ENCODE measurements at places on chromosomes 1 and 21.

- DNase-seq, result no peak
These were observed 465 bp downstream of the HUNK start for GRCh38 chr21:31873275-31873695.

DNA sequence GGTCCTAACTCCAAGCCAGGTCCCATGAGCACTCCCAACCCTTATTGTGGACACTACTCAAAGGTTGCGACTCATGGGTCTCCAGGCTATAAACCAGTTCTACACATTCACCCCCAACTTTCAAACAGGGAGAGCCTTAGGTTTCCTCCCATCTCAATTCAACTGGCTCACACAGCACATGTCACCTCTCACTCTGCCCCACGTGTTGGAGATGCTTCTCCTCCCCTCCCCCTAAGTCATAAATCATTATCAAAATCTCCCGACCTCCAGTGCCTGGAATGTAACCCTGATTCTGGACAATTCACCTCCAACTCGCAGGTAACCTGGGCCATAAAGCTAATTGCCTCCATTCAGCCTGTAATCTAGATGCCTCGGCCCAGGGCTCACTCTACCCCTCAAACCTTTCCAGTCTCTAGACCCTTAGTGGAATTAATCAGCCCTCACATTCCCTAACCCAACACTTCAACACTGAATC lies 595 bp downstream of the AK2 start:
- DNase-seq, result no peak

DNA sequence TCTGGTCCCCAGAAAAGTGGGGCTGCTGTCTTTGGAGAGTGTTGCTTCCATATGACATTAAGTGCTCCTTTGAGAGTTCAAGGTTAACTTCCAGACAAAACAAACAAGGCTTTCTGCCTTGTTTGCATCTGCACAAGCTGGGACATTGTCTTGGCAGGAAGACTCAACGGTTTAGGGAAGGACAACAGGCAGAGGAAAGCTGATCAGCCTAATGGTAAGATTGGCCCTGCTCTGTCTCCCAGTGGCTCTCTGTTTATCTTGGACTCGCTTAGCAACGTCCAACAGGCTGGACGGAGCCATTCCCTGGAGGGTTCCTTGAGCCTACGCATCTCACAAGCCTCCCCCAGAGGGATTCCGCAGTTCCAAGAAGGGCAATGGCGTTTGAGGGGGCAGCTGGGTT lies 62.2 kb upstream of the SLC44A3 start:
- DNase-seq, result peak; percentile 2

DNA sequence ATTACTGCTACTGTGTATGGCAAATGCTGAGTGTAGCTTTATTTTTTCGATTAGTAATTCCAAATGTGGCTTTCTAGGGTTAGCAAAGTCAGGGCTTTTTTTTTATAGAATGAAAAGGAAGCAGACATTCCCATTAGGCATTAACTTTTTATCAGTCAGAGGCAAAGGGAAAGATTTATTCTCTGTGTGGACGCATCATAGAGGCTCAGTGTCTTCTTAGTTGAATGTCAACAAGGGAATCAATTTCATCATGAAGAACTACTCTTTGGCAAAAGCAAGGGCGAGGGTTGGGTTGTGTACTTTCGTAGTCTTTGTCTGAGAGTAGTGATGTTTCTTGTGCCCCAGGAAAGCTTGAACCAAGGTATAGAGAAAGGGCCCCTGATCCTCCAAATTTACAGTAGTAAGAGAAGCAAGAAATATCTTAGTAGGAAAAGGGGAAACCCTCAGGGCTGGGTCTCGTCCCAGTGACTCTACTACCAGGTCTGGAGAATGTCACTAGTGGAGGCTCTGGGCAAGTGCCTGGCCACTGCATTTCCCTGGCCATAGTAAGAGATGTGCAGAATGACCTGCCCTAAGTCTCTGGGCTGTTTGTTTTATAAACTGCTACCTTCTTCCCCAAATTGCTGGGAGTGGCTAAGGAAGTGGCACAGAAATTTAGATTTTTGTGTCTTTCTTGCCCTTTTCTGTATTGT lies 30.0 kb upstream of the MACF1 start:
- DNase-seq, result no peak

- no peak for DNase-seq
These were observed 308.8 kb downstream of the AJAP1 start for GRCh38 chr1:4963251-4963650.

GRCh38 chr1:246291127-246291526 lies 216.0 kb downstream of the SMYD3 start:
- DNase-seq, result no peak

DNA sequence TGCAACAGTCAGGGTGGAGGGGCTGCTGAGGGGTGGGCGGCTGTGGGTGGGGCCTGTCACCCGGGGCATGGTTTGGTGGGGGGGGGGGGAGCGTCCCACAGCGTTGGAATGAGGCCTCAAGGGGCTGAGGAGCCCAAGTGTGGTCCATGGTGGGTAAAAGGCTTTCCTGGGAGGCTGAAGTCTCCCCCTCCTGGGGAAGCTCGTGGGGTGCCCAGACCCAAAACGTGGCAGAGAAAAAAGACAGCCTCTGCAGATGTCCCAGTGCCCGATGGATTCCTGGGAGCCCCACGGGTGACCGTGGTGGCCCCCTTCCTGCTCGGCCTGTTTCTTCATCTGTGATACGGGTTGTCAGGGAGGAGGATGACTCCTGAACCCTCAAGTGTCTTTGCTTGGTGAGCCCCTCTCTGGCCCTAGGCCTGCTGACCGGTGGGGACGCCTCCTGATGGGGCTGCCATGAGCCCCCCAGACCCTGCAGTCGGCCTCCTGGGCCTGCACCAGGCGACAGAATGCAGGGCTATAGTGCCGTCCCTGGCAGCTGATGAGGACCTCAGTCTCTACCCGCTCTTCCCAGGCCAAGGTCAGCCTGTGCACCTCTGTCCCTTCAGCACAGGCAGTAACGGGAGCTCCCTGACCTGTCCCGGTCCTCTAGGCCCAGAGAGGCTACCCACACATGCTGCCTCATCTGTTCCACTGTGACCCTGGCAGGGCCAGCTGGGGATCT lies 1.1 kb downstream of the OBSCN start:
- no peak for DNase-seq

GRCh38 chr21:42527127-42527488 lies 13.5 kb downstream of the SLC37A1 start:
- no peak for DNase-seq

DNA sequence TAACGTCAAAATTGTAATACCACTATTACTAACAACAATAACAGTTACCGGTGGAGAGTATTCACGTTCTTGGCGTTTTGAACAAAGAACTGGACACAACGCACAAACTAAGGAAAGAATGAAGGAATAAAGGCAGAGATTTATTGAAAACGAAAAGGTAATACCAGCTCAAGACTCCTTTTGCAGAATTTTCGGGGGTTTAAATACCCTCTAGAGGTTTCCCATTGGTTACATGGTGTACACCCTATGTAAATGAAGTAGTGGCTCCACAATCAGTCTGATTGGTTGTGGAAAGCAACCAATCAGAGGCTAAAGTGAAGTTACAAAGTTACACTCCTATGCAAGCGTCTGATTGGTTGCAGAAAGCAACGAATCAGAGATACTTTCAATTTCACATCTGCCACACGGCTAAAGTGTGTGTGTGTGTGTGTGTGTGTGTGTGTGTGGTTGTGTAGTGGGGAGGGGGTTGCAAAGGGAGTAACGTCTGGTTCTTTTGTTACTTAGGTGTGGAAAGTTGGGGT lies 1.1 kb upstream of the GTF2B start:
- peak; percentile 51 for DNase-seq

DNA sequence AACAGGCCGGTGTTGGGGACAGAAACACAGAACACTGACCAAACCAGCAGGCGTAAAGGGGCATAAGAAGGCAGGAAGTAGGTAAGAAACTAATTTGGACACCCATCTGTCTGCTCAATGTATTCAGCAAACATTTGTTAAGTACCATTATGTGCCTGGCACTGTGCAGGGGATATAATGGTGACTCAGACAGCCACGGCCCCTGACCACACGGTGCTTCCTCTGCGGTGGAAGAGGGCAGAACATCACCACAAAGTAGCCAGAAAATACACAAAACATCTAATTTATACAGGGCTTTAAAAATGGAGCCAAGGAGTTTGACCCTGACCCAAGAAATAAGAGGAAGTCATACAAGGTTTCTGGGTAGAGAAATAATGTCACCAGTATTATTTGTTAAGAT lies 12.9 kb downstream of the DNAJC11 start:
- no peak for DNase-seq

DNA sequence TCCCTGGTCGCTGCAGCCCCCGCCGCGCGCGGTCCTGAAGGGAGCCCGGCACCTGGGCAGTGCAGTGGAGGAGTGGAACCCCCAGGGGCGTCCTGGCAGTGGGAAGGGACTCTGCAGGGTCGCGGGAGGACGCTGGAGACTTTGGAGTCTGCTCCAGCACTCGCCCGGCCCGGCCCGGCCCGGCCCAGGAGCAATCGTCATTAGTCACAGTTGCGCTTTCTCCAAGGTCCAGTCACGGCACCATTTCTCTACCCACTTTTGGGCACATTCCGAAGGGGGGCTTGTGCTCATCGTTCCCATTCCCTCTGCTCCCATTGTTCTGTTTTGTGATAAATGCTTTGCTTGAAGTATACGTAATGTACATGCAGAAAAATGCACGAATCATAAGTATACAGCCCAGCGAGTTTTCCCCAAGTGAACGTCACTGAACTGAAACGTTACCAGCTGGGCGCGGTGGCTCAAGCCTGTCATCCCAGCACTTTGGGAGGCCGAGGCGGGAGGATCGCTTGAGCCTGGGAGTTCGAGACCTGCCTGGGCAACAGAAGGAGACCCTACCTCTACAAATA lies 999 bp downstream of the THAP3 start:
- no peak for DNase-seq

- DNase-seq, result no peak
These were observed 3.0 kb upstream of the NEK7 start for GRCh38 chr1:198153804-198154203.

GRCh38 chr1:227793948-227794816 lies 21.3 kb upstream of the PRSS38 start:
- no peak for DNase-seq

- DNase-seq, result peak; percentile 97
These were observed 177.3 kb downstream of the CAMTA1 start for GRCh38 chr1:6962478-6962995.

- peak; percentile 87 for DNase-seq
These were observed 28.9 kb downstream of the PBX1 start for GRCh38 chr1:164587617-164588501.

GRCh38 chr1:168980180-168980579 lies 126.3 kb upstream of the ATP1B1 start:
- no peak for DNase-seq

DNA sequence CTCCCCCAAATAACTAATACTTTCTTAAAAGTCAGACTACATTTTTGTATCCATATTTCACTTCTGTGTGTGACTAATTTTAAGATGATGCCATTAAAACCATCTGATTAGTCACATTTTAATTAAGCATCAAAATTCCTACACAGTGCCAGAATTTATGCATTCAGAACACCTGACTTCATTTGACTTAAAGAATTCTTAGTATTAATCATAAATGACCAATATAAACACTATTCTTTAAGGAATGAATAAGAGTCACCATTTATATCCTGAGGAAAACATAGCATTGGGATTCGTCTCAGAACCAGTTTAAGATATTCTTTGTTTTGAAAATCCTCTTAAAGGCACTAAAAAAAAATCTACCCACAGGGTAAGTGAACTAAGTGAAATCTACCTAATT lies 37.0 kb downstream of the TM2D1 start:
- DNase-seq, result no peak

DNA sequence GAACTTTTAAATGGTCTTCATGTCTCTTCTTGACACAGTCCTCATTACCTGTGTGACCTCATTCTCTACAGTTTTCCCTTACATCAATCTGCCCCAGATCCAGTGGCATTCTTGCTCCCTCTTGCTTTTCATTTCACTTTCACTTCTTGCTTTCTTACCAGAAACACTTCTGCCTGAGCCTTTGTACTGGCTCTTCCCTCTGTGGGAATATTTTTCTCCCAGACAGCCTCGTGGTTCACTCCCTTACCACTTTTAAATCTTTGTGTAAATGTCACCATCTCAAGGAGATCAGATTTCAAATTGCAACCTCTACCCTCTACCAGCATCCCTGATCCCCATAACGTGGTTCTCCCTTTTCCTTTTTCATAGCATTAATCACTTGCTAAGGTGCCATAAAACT lies 73.2 kb downstream of the DISC1 start:
- DNase-seq, result no peak

DNA sequence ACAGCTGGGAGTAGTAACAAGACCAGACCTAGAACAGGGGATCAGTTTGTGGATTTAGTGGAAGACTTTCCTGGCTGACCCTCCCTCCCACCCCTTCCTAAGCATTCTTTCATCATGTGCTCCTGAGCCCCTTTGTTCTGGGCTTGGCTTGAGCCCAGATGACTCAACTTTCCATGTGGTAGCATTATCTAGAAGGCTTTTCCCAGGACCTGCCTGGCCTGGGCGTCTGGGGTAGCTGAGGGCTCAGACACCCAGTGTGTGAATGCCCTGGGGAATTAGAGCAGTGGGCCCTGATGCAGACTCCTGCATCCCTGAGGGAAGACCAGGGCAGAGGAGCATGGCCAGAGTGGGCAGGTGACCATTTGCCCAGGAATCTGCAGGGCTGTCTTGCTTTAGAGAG lies 44.1 kb upstream of the TSPAN2 start:
- no peak for DNase-seq

- DNase-seq, result no peak
These were observed at the start of gene S100A9 for GRCh38 chr1:153357853-153358690. TSS of gene S100A9 (plus strand) at chr1:153357854. CDS start at chr1:153358284, 430 bp downstream.

- DNase-seq, result no peak
These were observed 54.2 kb downstream of the WDR64 start for GRCh38 chr1:241706257-241706656.

- DNase-seq, result no peak
These were observed 6.6 kb downstream of the C1orf226 start for GRCh38 chr1:162388083-162388594.

GRCh38 chr1:186643614-186644013 lies 36.6 kb downstream of the PTGS2 start:
- no peak for DNase-seq

GRCh38 chr1:56199061-56199460 lies 380.3 kb downstream of the PLPP3 start:
- DNase-seq, result no peak
